ENCODE measurements at places on chromosomes 13 and 19.

DNA sequence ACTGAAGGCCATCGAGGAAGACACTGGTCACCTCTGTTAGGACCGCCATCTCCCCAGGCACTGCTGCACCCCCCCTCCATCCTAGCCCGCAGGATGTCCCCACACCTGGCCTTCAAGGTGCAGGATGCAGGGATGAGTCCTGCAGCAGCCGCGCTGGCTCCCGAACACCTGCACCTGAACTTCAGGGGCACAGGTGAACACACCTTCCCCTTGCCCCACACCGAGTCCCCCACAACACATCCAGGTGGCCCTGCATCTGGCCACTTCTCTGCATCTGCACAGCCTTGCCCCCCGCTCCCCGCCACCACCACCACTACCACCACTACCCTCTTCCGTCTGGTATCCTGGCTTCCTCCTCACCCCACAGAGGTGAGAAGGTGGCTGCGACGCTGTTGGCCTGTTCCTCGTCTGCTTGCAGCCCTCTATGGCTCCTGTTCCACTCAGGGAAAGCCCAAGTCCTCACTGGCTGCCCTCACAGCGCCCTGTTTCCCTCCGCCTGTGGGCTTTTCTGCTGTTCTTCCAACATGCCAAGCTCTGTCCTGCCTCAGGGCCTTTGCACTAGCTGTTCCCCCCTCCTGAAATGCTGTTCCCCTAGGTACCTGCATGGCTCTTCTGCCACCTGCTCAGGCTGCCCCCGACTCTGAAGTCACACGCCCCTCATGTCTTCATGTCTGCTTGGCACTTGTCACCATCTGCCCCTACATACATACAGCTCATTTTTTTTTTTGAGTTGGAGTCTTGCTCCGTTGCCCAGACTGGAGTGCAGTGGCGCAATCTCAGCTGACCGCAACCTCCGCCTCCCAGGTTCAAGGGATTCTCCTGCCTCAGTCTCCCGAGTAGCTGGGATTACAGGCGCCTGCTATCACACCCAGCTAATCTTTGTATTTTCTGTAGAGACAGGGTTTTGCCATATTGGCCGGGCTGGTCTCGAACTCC lies 1.4 kb upstream of the CERS1 start:
- DNase-seq: no peak

- no peak for DNase-seq
These were observed 6.7 kb downstream of the KLK14 start for GRCh38 chr19:51075998-51076397.

- DNase-seq: no peak
These were observed 7.9 kb upstream of the LINGO3 start for GRCh38 chr19:2315818-2316353.

DNA sequence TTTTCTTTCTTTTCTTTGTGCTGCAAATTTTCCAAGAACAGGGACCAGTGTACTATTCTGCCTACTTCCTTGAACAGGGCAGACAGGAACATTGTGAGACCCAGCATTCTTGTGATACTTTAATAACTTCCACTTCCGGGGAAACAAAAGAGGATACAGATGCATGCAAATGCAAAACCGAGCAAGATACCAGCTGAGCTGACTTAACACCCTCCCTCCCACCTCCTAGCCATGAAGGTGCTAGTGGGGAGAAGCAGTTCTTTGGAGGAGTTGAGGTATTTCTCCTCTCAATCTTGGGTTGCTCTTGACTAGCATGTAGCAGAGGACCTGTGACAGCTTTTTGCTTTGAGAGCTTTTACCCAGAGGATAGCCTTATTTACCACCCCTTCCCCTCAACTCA lies 111.2 kb downstream of the KLF5 start:
- DNase-seq: no peak

DNA sequence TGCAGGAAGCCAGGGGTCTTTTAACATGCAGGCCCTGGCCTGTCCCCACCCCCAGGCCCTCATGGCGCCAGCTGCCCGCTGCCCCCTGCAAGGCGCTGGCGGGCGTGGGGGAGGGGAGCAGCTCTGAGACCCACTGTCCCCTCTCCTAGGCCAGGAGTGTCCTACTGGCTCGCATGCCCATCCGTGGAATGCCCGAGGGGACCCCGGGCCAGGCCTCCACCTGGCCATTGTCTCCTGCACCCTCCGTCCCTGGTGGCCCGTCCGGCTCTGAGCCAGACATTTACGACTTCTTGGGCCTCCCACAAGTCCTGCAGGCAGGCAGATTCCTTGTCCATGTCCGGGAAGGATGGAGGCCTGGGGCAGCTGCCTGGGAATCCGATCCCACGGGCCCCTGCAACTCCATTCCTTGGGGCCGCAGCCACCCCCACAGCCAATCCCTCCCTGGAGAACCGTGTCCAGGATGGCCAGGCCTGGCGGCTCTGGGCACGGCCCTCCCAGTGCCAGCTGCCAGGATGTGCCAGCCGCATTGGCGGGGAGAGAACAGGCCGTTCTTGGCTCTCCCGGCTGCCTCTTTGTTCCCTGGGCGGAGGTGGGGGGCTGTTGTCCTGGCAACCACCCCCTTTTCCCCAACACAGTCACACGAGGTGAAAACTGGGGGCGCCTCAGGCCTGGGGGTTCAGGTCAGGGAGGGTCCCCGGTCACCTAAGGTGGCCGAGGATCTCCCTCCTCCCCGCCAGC lies 10.5 kb upstream of the PLIN3 start:
- no peak for DNase-seq

DNA sequence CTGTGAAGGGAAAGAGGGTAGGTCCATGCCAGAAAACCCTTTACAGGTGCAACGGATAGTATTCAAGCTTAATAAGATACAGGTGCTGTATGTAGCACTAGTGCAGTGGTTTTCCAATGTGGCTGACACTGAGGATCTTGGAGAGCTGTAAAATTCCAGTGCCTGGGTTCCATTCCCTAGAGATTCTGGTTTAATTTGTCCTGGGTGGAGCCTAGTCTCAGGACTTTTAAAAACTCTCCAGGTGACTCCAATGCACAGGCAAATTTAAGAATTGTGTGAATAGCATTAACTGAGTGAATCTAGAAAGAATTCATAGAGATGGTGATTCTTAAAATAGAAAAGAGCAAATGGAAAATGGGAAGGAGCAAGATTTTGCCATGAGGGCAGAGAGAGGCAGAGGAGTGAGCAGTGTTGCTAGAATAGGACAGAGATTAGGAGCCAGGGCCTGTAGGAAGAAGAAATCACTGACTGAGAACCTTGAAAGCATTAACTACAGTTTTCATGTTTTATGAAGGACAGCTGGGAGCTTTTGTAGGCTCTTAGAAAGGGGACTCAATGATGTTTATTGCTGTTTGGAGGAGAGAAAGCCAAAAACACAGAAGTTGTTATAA lies 261.8 kb downstream of the DLEU7 start:
- no peak for DNase-seq

GRCh38 chr13:62125451-62125850 lies 709.8 kb upstream of the PCDH20 start:
- no peak for DNase-seq

DNA sequence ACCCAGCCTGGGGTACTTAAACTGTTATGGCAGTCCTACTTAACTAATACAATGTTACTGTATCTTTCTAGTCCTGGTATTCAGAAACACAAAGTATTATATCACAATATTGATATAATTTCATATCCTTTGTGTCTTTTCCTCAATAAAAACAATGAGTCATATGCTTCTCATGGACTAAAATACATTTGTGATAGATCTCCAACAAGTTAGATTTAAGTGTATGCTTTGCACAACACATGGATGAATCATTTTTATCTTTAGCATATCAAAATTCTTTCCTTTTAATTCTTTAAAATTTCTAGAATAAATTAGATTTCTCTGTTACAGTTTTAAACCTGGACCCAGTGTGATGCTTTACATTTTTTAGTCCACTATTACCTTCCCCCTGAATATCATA lies 1357.8 kb upstream of the ATXN8OS start:
- no peak for DNase-seq

- DNase-seq: no peak
These were observed 213.5 kb downstream of the PCCA start for GRCh38 chr13:100302391-100302790.

- DNase-seq: no peak
These were observed 43.4 kb upstream of the XPO4 start for GRCh38 chr13:20945952-20946383.

DNA sequence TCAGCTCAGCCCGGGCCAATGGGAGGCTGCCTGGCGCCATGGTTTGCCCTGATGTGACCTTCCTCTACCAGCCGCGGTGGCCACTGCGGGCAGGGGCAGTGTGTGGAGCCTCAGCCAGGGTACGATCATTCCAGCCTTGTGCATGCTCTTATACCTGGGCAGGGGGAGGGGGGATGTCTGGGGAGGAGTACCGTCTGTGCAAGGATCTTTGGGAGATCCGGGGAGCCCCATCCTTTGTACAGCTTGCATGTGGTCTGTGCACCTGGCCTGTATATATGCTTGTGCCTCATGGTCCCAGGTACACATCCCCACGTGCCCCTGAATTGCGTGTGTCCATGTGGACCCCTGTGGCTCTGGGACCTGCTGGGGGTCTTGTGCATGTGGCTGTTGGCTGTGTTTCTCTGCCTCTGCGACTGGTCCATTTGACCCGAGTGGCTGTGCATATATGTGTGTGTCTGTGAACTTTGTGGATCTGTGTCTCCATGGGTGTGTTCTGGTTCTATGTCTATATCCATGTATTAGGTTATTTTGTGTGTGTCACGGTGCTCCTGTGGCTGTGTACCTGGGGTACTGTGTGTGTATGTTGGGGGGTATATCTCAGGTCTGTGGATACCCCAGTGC lies 12.8 kb upstream of the NANOS3 start:
- DNase-seq: no peak

DNA sequence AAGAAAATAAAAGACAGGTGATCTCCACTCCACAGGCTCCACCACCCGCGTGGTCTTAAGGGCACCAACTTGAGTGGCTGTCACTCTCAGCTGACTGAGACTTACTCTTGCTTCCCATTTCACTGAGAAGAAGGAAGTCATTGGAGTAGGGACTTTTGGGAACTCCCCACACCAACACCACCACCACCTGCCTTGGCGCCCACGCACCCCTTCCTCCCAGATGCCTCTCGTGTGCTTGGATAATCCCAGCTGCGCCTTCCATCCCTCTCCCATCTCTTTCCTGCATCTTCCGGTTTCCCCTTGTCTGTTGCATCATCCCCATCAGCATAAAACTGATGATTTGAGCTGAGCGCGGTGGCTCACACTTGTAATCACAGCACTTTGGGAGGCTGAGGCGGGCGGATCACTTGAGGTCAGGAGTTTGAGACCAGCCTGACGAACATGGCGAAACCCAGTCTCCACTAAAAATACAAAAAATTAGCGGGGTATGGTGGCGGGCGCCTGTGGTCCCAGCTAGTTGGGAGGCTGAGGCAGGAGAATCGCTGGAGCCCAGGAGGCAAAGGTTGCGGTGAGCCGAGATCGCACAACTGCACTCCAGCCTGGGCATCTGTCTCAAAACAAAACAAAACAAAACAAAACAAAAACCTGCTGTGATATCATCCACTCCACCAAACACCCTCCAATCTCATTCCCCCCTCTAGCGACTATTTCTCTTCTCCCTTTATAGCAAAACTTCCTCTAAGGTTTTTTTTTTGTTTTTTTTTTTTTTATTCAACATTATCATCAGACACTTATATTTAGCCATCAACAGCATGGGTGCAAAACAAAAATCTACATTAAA lies 25.5 kb downstream of the AP2S1 start:
- no peak for DNase-seq

DNA sequence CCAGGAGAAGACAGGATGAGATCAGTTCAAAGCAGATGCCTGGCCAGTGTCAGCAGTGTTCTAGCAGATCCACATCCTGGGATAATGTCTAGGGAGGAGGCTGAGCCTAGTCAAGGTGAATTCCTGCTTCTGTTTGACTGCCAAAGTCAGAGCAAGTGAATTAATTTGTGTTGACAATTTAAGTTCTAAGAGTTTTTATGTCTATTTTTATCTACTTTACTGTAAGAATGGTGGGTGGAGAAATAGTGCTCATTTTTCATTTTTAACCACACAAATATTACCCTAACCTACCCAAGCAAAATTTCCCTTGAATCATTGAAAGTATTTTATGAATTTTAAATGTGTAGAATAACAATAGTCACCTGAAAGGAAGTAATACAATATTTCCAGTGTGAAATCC lies 207.6 kb upstream of the SLC10A2 start:
- no peak for DNase-seq

GRCh38 chr13:52808842-52809219 lies 39.6 kb downstream of the PCDH8 start:
- no peak for DNase-seq

GRCh38 chr13:36061054-36061453 lies 70.1 kb downstream of the DCLK1 start:
- DNase-seq: no peak

DNA sequence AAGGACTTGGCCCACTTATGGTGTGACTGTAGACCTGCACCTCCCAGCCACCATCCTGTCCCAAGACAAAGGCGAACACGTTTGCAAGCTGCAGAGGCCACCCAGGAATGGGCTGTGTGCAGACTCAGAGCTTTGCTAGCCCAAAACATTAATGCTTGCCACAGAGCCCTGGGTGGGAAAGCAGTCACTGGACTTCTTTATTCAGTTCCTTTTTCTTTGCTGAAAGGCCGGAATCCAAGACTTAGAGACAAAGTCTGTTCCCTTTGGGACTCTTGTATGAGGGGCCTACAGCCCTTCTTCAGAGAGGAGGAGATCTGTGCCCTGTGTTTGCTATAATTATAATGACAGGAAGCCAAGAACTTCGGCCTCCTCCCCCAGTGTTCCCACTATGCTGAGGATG lies 167.8 kb downstream of the DLEU7 start:
- DNase-seq: no peak

DNA sequence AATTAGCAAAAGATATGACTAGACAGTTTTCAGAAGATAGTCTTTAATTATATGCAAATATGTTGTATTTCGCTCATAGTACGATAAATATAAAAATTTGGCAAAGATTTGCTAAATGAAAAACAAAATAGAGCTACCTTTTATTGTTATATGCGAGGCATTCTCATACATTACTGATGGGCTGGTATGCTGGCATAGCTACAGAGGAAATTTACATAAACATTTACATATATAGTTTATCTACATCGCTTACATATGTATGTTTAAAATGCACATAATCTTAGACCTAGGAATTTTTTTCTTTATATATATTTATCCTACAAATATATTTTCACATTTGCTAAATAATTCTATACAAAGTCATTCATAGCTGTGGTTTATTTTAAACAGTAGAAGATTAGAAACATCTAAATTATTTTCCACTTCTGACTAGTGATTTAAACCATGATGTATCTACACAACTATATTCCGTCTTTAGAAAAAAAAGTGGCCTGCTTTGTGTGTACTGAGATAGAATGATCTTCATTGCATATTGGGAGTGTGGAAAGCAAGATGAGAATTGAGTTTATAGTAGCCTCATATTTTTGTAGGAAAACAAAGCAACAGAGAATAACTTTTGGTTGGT lies 1345.0 kb upstream of the SLC10A2 start:
- no peak for DNase-seq

All from NCI-H187 (cell line).